ENCODE measurements at places on chromosomes 7 and 10.

DNA sequence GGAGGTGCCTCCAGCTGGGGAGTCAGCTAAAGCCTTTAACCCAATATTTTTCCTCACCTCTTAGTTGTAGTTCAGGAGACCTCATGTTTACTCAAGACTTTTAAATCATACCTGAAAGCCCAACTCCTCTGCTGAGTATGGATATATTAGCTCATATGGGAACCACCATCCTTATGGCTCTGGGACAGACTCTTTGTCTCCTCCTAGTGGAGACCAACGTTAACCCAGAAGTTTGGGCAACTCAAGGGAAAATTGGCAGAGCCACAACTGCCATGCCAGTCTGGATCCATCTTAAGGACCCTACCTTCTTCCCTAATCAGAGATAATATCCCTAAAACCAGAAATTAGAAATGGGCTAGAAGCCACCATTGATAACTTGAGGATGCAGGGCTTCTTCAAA lies 80.8 kb downstream of the TMEM106B start:
- no peak for DNase-seq

DNA sequence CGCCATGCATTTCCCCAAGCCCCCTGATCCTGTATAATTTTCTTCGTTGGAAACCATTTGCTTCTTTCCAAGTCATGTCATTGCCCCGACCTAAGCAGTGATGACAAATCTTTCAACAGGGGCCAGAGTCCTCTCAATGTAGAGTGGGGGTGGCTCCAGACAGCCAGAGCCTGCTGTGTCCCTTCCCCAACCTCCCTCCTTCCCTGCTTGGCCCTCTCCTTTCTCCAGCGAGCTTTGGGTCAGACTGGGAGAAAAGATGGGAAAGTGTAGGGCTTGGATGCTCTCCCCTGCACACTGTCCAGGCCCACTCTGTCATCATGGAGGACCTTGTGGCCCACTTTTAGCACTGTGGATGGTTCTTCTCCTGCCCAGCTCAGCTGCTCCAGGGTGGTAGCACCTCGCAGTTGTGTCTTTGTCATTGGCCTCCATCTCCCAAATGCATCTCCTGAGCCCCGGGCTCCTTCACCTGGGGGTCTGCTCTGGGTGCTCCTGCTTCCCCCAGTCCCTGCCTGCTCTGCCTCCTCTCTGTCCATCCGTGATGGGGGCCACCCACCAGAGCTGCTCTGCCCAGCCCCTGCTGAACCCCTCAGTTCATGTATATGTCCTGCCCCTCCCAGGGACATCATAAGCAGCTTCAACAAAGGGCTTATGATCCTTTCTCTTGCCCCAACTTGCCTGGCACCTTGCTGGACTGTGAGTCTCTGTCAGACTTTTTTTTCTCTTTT lies 37.5 kb downstream of the BTBD16 start:
- no peak for DNase-seq

DNA sequence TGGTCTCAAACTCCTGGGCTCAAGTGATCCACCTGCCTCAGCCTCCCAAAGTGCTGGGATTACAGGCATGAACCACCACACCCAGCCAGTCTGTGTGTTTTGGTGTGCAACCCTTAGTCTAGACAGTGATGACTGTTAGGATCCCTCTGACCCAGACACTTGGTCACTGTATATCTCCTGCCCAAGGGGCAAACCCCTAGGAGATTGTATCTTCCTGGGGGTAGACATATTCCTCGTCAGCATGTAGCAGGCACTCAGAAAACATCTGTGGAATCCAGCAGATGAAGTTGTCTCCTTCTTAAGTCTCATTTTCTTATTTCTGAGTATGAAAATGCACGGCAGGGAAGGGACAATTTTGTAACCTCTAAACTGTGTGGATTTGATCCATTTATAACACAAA lies 292.5 kb downstream of the GFRA1 start:
- no peak for DNase-seq

GRCh38 chr7:607938-608337 lies 88.3 kb upstream of the PDGFA start:
- no peak for DNase-seq

- peak; percentile 69 for DNase-seq
Measured at GRCh38 chr10:102752934-102753664, 9.4 kb downstream of the WBP1L start.

GRCh38 chr10:13945390-13946208 lies 358.8 kb downstream of the PRPF18 start:
- no peak for DNase-seq

DNA sequence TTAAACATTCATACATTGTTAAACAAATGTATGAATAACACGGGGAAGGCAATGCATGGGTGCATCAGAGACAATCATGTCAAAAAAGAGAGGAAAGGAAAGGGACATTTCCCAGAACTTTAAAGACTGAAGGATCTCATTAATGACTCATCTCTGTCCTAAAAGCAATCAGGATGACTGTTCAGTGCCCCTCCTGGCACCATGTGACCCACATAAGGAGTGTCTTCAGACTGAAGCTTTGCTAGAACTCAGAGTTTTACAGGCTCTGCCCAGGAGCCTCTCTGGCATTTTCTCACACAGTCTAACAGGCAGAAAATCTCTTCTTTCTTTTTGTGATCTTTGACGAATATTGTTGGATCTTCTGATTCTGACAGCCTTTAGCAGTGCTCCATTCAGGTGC lies 315.3 kb downstream of the OTUD1 start:
- no peak for DNase-seq

DNA sequence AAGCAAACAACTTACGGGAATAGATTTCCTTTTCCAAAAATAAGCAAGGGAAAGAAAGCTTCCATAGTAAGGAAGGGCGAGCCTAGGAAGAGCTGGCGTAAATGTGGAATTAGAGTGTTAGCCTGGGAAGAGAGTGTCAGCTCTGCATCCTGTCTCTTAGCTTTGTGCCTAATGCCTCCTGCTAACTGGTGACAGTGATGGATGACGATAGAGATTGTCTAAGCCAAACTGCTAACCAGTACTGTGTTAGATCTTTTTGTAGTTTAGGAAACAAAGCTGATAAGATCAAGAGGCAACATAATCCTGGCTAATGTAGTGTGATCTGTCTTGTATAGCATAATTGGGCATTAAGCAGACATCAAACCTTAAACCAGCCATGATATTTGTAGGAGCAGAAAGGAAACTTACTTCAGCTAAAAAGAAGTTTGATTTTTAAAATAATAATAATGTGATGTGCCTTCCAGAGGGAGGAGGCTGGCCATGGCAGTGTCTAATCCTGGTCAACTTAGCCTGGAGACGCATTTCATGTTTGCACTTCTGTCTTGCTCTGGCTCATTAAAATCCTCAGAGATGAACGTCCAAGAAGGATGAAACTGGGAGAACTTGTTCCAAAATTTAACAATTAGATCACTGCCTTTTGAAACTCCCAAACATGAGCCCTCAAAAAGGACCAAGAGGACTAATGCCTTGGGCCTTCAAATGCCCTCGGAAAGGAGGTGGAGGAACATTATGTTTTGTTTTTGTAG lies 85.1 kb downstream of the FAM204A start:
- peak; percentile 53 for DNase-seq

DNA sequence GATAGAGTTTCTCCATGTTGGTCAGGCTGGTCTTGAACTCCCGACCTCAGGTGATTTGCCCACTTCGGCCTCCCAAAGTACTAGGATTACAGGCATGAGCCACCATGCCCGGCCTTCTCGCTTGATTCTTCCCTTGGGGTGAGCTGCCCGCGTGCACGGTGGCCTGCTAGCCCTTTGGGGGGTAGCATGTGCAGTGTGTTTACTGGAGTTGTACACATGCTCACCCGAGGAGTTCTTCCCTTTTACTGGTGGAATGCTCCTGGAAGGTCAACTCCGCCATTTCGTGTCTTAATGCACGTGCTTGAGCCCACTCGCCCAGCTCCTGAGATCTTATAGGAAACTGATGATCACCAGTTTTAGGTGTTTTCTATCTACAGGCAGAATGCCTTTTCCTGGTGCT lies 17.0 kb upstream of the ADAMTS14 start:
- no peak for DNase-seq

GRCh38 chr7:23912065-23912464 lies 202.0 kb downstream of the STK31 start:
- no peak for DNase-seq

GRCh38 chr10:123938890-123939289 lies 47.3 kb upstream of the CPXM2 start:
- no peak for DNase-seq

- DNase-seq, result no peak
Measured at GRCh38 chr7:159040146-159040545, 104.5 kb downstream of the VIPR2 start.

- DNase-seq, result no peak
Measured at GRCh38 chr10:43128958-43129706, 9.1 kb upstream of the CSGALNACT2 start.

- DNase-seq, result no peak
Measured at GRCh38 chr7:105270117-105270516, 118.6 kb downstream of the SRPK2 start.

DNA sequence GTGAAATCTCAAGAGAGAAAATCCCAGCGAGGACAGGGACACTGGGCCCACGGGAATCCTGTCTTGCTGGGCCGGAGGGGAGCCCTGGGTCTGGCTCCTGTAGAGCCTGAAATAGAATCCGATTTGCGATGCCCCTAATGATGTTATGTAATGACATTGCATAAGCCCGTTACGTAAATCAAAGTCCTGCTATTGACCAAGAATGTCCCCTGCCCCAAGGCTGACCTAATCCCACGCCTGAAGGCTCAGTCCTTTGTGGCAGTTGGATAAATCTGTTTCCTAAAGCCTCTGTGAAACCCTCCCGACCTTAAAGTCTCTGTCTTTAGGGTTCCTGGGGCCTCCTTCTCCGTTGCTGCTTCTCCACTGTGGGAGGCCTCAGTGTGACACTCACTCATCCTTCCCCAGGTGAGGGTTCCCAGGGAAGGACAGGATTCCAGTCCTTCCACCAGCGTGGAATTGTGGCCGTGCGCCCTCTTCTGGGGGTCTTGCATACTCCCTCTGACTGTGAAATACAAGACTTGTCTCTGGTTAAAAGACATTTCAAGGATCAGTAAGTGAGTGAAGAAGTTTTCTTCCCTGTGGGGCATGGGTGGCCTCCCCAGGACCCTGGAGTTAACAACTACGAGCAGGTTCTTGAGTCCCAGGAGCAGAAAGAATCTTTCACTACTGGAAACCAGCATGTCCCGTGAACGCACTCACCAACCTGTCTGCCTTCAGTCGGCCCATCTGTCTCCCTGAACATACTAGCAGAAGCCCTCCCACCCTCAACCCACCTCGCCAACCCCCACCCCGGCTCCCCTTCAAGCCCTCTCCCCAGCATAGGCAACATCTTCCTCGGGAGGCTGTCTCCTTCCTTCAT lies 19.8 kb downstream of the ZNF467 start:
- peak; percentile 69 for DNase-seq

GRCh38 chr7:16422103-16422435 lies 731 bp upstream of the CRPPA start:
- no peak for DNase-seq

- no peak for DNase-seq
Measured at GRCh38 chr7:16060502-16060901, 360.8 kb downstream of the CRPPA start.

DNA sequence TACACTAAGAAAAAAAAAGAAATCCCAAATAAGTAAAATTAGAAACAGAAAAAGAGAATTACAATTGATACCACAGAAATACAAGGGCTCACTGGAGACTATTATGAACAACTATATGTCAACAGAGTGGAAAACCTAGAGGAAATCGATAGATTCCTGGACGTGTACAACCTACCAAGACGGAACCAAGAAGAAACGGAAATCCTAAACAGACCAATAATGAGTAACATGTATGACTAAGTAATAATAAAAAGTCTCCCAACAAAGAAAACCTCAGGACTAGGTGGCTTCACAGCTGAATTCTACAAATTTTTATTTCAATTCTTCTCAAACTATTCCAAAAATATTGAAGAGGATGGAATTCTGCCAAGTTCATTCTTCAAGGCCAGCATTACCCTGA lies 13.9 kb downstream of the DIP2C start:
- no peak for DNase-seq

GRCh38 chr7:136016649-136017395 lies 39.7 kb upstream of the MTPN start:
- no peak for DNase-seq

DNA sequence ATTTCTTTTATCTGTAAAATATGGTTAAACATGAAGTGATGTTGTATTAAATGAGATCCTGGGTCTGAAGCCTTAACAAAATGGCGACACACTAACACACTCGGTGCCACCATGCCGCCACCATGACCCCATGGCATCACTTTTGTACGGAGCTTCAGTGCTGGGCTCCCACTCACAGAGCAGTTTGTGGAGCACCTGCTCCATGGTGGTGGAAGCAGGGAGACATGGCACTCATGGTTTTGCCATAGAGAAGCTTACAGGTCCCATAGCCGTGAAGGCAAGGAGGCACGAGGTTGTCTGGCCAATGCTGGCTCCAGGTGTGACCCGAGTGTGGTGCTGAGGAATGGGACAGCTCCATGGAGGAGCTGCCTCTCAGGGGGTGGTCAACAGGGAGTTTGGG lies 63.5 kb upstream of the EN2 start:
- no peak for DNase-seq

DNA sequence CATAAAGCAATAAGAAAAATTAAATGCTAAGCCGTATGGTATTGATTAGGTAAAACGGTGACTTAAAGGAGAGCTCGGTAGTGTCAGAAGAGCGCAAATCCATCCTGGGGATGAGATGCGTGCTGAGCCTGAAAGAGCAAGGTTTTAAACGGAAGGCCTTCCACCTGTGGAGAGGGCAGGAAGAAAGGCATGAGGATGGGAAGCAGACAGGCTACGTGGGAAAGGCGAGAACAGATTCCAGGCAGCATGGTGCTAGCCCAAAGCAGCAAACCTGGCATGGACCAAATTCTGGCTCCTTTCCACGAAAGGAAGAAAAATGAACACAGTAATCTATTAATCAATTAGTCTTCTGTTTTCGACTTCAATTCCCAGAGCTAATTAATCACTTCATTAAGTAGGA lies 103.5 kb downstream of the HIPK2 start:
- DNase-seq, result no peak

GRCh38 chr10:80589726-80590373 lies 52.1 kb downstream of the SH2D4B start:
- DNase-seq, result no peak

DNA sequence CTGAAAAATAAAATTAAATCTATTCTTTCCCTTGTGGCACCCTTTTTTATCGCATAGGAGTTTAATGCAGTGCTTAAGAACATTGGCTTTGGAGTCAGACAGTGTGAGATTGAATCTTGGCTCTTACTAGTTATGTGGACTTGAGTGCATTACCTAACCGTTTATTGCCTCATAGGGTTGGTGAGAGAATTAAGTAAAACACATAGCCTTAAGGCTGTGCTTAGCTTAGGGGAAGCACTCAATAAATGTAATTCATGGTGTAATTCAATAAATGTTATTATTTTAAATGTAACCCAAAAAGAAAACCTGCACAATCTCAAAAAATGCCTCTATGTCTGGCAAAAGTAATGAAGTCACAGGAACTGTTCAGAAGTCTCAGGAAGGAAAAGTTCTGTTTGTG lies 2.7 kb downstream of the STK17A start:
- DNase-seq, result no peak

DNA sequence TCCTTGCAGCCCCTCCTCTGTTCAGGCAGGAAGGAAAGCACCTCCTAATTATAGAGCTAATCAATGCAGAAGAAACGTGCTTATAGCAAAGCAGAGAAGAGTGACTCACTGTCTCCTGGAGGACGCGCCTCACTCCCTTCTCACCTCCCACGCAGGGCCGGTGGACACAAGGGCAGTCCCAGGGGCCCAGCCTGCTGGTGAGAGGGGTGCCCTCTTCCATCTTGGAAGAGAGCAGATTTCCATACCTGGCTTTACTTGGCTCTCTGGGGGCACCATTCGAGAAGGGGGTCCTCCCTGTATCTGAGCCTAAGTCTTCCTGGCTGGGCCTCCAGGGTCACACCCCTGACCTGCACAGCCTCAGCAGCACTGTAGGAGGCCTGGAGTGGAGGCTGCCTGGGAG lies 55.8 kb downstream of the RASGEF1A start:
- no peak for DNase-seq
